ENCODE measurements at places on chromosomes 13 and 19.
A peak's percentile ranks its signal among the peaks of the same experiment; 100 is the strongest.

DNA sequence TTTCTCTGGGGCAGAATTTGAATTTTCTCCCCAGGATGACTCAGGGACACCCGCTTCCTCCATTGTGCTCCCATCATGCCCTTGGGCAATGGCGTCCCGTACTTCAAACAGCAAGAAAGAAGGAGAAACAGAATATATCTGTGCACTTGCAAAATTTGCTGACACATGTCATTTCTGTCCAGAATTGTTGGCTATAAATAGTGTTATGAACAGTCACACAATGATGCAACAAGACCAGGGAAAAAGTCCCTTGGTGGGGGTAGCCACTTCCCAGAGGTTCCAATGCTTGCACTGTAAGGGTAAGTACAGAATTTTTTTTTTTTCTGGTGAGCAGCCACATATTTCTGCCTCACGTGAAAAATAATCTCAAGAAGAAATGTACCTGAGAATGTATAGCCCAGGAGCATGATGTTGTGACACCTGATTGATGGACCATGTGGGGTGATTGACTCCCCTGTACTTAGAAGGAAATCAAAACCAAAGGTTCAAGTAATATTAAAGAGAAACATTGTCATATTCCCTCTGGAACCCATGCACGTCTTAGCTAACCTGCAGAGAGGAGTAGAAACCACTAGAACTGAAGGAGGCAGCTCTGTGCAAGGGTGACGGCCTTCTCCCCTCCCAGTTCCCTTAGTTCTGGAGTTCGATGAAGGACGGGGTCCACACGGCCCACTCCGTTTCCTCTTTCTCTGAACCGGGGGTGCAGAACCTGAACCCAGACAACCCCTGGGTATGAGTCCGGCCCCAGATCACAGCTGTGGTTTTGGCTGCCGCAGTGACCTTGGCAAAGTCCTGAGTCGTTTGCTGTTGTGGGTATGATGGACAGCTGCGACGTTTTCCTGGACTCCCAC lies 9.3 kb upstream of the LAIR1 start:
- no peak for DNase-seq

GRCh38 chr19:33080761-33081681 lies at the start of gene GPATCH1:
Gene GPATCH1, plus strand, starts transcription at chr19:33081181. Its CDS starts 13 bp downstream, at chr19:33081194.
- peak; percentile 71 for DNase-seq

- DNase-seq: no peak
Measured at GRCh38 chr19:49809160-49809940, 3.7 kb downstream of the FUZ start.

GRCh38 chr19:44212866-44213346 lies 574 bp downstream of the ZNF227 start:
- DNase-seq: no peak

DNA sequence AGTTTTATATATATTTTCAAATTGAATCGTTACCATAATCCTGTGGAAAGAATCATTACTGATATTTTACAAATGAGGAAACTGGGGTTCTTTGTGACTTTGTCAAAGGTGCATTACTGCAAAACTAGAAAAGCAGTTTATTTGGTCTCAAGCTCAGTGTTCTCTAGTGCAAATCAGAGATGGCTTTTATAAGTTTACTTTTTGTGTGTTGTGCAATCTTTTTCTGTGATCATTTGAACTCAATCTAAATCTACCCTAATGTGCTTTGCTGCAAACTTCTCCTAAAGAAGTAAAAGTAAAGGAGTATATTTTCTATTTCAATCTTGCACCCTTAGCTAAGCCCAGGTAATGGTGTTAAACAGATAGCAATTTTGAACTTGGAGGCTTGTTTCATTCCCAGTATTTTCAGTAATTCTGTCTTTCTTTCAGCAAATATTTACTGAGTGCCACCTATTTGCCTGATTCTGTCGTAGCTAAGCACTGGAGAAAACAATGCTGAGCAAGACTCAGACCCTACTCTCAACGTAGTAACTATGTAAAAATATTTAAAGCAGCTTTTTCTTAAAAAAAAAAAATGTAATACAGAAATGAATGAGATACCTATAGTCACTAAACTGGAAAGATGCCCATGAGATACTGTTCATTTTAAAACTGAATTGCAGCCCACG lies 124.0 kb downstream of the TDRD3 start:
- DNase-seq: no peak

- DNase-seq: no peak
Measured at GRCh38 chr13:92836171-92836570, 390.4 kb upstream of the GPC6 start.

- DNase-seq: peak; percentile 8
Measured at GRCh38 chr19:9431475-9431874, 3.9 kb downstream of the ZNF266 start.

GRCh38 chr13:111406636-111407035 lies 86.2 kb downstream of the TEX29 start:
- DNase-seq: no peak

DNA sequence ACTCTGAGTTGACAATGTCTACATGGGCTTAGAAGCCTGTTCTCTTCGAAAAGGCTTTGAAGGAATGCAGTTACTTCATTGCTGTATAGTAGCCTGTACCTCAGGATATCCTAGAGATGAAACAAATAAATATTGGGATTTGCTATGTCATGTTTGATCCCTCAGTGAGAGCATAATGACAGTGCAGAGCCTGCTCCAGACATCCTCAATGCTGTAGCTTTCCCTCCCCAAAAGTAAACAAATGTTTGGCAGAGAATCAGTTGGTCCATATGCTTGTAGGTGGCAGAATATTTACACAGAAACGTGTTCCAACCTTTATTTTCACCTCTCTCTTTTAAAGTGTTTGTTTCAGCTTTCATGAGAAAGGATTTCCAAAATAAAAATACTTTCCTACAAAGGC lies 515.3 kb upstream of the SGCG start:
- DNase-seq: no peak

GRCh38 chr19:39060171-39060570 lies 24.0 kb upstream of the ACP7 start:
- no peak for DNase-seq

DNA sequence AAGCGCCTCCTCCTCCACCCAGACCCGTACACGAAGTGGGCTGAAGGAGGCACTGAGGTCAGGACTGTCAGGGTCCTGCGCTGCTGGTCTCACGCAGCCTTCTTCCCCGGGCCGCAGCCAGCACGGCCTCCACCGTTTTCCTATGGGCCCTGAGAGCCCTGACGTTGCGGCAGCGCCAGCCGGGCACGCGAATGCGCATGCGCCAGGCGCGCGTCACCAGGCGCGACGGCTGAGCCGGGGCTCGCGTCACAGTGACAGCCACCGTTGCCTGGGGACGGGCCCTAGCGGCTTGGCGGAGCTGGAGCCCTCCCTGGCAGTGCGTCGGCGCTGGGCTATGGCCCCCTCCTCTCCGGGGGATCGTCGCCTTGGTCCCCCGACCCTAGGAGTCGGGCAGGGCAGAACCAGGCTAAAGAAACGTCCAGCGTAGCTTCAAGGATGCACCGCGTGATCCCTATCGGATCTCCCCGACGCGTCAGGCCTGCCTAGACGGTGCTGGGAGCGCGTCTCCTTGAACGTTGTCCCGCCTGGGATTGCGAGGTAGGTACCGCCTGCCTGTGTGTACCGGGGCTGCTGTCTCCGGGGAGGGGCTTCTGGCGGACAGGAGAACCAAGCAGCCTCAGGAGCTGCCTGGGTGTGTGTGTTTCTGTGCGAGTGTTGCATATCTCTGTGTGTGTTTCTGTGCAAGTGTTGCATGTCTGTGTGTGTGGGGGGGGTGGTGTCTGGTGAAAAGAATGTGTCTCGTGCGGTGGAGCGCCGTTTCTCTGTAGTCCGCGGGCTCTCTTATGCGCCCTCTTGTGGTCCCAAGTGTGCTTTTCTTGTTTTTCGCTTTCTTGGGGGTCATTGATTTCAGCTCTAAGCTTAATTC lies 43.2 kb downstream of the ZNF571 start:
- peak; percentile 21 for DNase-seq

GRCh38 chr13:30338952-30339351 lies 31.6 kb upstream of the KATNAL1 start:
- no peak for DNase-seq

- no peak for DNase-seq
Measured at GRCh38 chr19:37413313-37414084, 42.6 kb downstream of the ZNF527 start.

- no peak for DNase-seq
Measured at GRCh38 chr13:71863254-71863865, 3.6 kb downstream of the DACH1 start.

GRCh38 chr13:99481366-99481765 lies 19.9 kb upstream of the TM9SF2 start:
- no peak for DNase-seq

DNA sequence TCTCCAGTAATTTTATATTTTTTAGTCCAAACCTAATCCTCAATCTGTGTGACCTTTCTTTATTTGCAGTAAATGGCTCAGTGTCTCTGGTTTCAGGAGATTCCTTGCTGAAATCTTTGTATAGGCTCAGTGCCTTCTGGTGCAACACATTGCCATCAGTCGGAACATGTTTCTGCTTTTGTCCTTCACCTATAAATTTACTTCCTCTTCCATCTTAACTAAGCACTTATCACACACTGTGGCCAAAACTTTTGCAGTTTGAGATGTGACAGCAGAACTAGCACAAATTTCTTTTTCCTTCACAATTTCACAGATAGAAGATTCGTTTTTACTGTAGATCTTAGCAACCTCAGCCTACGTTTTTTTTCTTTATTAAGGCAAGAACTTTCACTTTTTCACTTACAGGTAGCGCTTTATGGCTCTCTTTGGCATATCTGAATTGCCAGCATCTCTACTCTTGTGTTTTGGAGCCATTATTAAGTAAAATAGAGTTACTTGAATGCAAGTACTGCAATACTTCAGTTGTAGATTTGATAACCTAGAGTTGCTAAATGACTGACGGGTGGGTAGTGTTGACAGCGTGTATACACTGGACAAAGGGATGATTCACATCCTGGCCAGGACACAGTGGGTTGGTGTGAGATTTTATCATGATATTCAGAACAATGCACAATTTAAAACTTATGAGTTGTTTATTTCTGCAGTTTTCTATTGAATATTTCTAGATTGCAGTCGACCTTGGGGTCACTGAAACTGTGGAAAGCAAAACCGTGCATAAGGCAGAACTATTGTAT lies 44.3 kb downstream of the NDFIP2 start:
- no peak for DNase-seq

GRCh38 chr13:50955798-50956197 lies 46.2 kb downstream of the RNASEH2B start:
- DNase-seq: no peak

GRCh38 chr19:21474671-21475181 lies 30.7 kb upstream of the ZNF429 start:
- DNase-seq: peak; percentile 63

DNA sequence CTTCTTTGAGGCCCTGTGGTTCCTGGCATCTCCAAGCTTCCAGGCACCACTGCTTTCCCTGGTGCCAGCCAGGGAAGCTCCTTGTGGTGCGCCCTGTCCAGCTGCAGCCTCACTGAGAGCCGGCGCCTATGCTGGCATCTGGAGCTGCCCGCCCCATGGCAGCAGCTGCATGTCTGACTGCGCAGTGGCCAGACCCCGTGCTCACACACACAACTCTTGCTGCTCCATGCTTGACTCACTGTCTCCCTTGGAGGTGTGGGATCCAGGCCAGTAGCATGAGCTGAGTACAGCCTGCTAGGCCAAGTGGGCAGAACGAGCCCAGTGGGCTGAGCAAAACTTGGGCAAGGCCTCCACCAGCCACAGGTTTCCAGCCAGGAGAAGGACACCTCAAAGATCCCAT lies 11.5 kb upstream of the SUPT20H start:
- no peak for DNase-seq

DNA sequence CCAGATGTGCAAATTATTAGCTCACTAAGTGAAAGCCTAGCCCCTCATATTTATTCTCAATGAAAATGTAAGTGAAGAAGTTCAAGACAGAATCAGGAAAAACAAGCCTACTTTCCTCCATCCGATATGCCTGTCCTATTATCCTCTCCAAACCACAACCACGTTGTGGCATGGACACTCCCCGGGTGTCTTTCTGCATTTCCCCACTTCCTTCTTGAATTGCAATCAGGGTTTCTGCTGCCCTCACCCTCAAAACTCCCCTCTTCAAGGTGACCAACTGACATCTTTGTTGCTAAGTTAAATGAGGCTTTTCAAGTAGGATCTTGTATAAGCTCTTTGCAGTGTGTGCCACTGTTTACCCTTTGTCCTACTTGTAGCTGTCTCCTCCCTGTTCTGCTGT lies 11.8 kb downstream of the SLC25A30 start:
- no peak for DNase-seq

- DNase-seq: no peak
Measured at GRCh38 chr13:109657395-109657794, 129.0 kb downstream of the IRS2 start.

GRCh38 chr19:56147307-56147706 lies 6.2 kb downstream of the ZNF444 start:
- no peak for DNase-seq

- DNase-seq: no peak
Measured at GRCh38 chr19:38149661-38150061, 74.4 kb downstream of the DPF1 start.

DNA sequence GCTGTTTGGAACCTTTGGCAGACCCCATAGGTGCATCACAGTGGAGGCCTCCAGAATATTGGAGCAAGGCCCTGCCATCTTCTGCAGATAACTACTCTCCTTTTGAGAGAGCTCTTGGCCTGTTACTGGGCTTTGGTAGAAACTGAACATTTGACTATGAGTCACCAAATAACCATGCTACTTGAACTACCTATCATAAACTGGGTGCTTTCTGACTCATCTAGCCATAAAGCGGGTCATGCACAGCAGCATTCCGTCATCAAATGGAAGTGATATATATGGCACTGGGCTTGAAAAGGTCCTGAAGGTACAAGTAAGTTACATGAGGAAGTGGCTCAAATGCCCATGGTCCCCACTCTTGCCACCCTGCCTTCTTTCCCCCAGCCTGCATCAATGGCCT lies 782.5 kb upstream of the SLITRK6 start:
- no peak for DNase-seq

- DNase-seq: no peak
Measured at GRCh38 chr13:53052675-53053074, 24.1 kb downstream of the OLFM4 start.

GRCh38 chr19:8036434-8037099 lies 16.0 kb upstream of the CCL25 start:
- DNase-seq: no peak

DNA sequence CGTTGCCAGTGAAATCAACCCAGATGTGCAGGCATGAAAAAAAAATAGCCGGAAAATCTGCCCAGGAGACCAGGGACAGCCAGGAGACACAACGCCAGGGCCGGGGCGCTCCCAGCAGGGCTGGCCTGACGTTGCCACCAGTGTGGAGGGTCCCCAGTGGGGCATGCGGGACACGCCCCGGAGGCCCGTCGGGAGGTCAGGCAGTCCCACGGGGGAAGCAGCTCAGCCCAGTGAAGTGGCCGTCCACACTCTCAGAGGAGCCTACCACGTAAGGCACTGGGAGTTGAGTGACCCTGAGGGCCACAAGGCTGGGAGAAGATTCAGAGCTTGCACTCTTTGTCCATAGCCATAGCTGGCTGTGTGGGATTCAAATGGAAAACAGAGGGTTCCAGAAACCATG lies 53.2 kb upstream of the GAS6 start:
- DNase-seq: no peak

- no peak for DNase-seq
Measured at GRCh38 chr13:44872751-44873150, 116.5 kb downstream of the NUFIP1 start.
